ENCODE measurements at places on chromosomes 12 and 14.

GRCh38 chr14:59829469-59830337 is 40.9 kb downstream of the RTN1 start:
- DNase-seq = no peak

DNA sequence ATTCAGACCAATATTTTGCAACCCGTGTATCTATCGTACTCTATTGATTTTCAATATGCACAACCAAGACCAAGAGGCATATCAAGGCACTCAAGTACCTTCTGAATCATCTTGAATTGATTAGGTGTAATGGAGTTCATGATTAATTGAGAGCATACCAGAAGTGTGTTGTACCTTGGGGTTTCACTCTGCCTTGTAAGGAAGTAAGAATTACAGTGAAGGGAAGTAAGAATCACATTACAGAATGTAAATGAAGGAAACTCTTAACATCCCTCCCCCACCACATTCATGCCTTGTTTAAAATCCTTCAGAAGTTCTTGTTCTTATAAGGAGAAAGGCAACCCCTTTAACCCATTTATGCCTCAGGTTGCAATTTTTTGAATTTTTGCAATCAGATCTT is 5.4 kb upstream of the MGAT4C start:
- no peak for DNase-seq

- DNase-seq = no peak
Observed at GRCh38 chr14:50801706-50802105, 29.3 kb downstream of the NIN start.

GRCh38 chr12:81022531-81022930 is 55.3 kb upstream of the ACSS3 start:
- DNase-seq = no peak

DNA sequence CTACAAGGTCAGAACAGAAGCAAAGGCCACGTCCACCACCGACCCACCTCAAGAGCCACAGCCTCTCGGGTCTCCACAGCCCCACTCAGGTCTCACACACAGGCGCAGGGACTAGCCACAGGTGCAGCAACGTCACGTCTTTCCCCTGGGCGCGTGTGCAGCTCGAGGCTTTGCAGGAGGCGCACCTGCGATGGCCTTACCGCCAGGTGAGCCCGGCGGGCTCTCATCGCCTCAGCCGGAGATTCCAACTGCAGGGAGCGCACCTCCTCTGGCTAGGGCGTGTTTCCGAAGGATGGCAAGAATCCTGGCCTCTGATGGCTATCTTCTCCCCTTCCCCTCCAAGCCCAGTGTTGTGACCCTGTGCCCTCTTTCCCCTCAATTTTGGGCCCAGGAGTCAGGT is at the start of gene HIGD1C:
Gene HIGD1C, plus strand, starts transcription at position 35 of the 400 bp plus-strand sequence. CDS start 1,455 bp downstream, outside the sequence.
- DNase-seq = no peak

DNA sequence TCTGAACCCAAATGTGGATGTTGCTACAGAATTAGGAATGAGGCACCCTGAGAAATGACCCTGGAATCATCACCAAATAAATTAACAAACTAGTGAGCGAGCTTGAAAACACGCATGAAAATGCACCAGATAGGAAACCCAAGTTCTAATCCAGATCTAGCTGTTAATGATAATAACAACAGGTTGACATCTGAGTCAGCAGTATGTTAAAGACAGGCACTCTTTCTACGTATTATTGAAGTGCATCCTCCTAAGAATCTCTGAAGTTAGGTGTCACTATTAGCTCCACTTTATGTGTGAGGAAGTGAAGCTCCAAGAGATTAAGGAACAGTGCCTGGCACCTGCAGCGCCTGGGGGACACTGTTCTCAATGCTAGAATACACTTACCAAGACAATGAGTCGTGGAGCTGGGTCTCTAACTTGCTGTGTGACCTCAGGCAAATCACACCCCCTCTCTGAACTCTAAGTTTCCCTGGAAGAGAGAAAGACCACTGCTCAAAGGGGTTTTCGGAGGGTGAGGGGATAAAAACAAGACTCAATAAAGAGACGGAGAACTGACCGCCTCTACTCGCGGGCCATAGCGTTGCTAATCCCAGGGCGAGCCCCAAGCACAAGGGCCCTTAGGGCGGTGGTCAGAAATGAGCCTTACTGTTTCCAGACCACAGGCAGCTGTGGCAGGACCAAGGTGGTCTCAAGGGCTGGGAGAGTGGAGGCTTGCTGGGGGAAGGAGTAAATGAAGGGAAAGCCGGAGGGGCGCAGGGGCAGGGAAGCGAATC is 2.1 kb downstream of the SLC6A12 start:
- no peak for DNase-seq

GRCh38 chr14:22658946-22659345 is 14.8 kb upstream of the OR6J1 start:
- no peak for DNase-seq

- no peak for DNase-seq
Observed at GRCh38 chr14:61889914-61890351, 127.7 kb downstream of the SNAPC1 start.

DNA sequence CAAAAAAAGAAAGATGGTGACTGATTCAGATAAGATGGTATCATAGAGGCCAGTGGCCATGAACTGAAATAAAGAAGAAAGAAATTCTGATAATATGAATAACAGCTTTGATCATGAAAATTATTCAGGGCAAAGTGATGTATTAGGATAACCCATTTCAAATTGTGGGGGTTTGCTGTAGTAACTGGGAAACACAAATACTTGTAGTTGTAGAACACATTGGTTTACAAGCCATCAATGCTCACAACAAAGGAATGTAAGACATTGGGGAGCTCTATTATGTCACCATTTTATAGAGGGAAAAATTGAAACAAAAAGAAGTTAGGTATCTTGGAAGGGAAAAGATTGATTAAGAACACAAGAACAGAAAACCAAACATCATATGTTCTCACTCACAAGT is 140.4 kb upstream of the FRMD6 start:
- DNase-seq = no peak

DNA sequence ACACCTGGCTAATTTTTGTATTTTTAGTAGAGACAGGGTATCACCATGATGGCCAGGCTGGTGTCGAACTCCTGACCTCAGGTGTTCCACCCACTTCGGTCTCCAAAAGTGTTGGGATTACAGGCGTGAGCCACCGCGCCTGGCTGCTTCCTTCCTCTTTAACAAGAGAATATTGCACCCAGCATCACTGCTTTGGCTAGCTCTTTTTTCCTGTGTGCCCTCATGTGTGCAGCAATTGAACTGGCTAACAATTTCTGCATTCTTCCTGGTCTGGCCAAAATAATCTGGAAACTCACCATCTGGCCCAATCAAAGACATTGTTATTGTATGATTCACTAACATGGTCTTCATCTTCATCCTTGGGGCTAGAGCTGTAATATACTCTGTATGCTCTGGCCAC is 2.7 kb upstream of the ASB8 start:
- no peak for DNase-seq

DNA sequence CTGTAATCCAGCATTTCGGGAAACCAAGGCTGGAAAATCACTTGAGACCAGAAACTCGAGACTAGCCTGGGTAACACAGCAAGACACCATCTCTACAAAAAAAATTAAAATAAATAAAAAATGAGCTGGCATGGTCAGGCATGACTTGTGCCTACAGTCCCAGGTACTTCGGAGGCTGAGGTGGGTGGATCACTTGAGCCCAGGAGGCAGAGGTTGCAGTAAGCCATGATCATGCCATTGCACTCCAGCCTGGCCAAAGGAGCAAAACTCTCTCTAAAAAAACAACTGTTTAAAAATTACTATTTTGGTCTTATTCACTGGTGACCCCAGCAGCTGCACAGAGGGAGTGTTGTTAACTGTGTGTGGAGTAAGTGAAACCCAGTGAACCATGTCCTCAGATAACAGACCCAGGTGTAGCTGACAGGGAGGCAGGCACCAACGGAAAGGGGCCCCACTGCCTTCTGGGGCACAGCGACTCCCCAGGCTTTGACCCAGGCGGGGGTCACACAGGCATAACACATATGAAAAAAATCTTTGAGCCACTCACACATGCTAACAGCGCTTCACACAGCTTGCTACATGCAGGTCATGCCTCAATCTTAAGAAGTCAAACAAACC is 12.1 kb downstream of the DDX54 start:
- no peak for DNase-seq

GRCh38 chr12:106178562-106178961 is 39.8 kb upstream of the NUAK1 start:
- DNase-seq = no peak

- no peak for DNase-seq
Observed at GRCh38 chr12:21130998-21131397, at the start of gene SLCO1B1. Gene SLCO1B1 (plus strand): TSS chr12:21131194. CDS start chr12:21141575, 10,381 bp downstream.

DNA sequence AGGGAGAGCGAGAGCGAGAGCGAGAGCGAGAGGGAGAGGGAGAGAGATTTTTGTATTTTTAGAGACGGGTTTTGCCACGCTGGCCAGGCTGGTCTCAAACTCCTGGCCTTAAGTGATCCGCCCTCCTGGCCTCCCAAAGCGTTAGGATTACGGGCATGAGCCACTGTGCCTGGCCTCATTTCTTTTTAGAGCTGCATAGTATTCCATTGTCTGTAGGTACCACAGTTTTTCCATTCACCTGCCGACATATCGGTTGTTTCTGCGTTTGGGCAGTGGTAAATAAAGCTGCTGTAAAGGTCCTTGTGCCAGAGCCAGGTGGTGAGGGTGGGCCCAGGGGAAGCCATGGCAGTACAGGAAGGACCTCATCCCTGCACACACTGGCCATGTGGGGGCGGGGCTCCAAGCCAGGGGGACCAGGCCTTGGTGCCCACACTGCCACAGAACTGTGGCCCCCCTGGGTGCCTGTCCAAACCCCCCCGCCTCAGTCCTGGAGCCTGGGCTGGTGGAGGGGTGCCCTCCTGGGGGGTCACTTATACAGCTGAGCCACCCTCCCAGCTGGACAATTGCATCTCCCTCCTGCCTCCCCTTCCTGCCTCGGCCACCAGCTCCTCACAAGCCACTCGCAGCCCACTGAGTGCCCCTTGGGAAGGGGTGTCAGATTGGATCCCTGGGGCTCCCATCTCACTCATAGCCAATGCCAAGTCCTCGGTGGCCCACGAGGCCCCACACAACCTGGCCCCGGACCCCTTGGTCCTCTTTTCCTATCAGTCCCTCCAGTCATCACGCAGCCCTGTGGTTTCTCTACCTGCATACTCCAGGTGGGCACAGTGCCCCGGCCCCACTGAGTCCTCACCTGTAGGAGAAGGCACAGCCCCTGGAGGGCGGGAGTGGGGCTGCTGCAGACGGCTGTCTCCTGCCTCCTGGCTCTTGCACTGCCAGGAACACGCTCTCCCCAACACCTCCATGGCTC is 1.7 kb upstream of the PUS1 start:
- DNase-seq = no peak

- no peak for DNase-seq
Observed at GRCh38 chr12:110825530-110825929, 21.3 kb upstream of the CCDC63 start.

- DNase-seq = no peak
Observed at GRCh38 chr14:59407246-59408010, 57.8 kb downstream of the GPR135 start.

GRCh38 chr12:3141339-3142321 is 64.5 kb downstream of the TSPAN9 start:
- DNase-seq = no peak

DNA sequence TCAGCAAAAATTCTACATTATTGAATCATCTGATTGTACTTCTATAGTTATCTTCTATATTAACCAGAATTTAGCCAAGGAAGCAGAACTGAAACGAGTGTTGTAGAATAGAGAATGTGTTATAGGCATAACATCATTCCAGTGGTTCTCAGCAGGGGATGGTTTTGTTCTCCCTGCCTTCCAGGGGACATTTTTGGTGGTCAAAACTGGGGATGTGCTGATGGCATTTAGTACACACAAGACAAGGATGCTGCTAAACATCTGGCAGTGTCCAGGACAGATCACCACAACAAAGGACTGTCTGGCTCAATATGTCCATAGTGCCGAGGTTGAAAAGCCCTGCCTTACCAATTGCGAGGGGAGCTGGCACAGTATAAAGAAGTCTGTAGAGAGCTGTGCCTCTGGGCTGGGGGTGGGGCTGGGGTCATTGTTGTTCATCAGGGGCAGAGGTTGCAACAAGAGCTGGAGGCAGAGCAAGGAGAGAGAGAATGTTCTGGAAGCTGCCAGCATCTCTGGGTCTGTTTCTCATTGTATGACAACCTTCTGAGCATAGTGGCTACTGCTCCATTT is 1472.8 kb downstream of the AACS start:
- DNase-seq = no peak

GRCh38 chr14:57530571-57530970 is 36.9 kb upstream of the CCDC198 start:
- no peak for DNase-seq

- no peak for DNase-seq
Observed at GRCh38 chr12:60148109-60148508, 552.3 kb downstream of the SLC16A7 start.

DNA sequence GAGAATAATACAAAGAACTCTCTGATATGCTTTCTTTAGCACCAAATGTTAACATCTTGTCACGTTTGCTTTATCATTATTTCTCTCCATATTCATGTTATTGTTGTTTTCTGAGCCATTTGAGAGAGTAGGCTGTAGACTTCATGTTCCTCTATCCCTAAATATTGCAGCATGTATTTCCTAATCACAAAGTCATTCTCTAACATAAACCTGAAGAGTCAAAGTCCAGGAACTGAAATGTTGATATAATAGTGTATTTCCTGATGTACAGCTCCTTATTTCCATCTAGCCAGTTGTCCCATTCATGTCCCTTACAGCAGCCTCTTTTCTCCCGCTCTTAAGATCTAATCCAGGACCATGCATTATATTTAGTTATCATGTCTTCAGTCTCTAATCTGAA is 72.8 kb downstream of the SPATS2 start:
- no peak for DNase-seq

- no peak for DNase-seq
Observed at GRCh38 chr12:112971248-112971647, 7.1 kb upstream of the OAS2 start.

GRCh38 chr14:32694795-32695449 is 243.8 kb upstream of the NPAS3 start:
- DNase-seq = no peak

DNA sequence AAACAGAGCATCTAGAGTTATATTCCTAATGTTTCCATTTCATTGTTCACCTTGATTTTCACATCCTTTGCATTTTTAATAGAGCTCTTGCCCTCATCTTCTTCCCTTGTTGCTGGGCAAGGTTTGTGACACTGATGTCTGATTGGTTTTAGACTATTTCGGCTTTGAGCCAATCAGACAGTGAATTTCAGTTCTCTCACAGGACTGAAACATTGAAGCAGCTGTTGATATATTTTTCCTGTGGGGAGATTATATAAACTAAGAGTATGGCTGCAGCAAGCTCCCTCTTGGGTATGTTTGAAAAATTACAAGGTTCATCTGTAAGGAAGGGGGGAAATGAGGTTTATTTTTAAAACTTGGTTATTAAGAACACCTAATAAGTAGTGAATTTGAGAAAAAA is 51.2 kb downstream of the ATF7IP start:
- DNase-seq = no peak

- DNase-seq = no peak
Observed at GRCh38 chr14:94143239-94143638, 13.8 kb upstream of the IFI27L2 start.

GRCh38 chr12:80679346-80680131 is 27.9 kb upstream of the MYF6 start:
- no peak for DNase-seq

DNA sequence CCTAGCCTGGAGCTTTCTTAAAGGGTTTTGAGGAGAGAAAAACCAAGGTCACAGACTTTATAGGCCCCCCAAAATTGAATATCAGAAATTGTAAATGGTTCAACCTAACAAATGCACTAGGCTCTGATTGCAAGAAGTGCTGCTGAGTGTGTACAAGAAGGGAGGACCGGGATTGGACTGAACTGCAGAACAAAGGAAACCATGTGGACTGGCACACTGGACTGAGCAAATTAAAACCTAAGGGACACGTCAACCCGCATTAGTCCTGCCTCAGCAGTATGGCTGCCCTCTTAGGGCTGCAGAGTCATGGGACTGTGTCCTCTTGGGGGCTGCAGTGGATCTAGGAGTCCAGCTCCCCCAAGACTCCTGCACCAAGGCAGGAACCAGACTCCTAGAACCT is 842 bp upstream of the CISTR start:
- no peak for DNase-seq

Measured in activated gamma-delta T cell treated with Interleukin-2 at 50 U/mL for 16 hours (primary cell).